ENCODE measurements at places on chromosomes 3 and 15. TPM values are rescaled to one million over a fixed set of nuclear protein-coding genes. Genes with fewer than 3 reads are reported as not detected.

- DNase-seq: no peak
Observed at GRCh38 chr3:38118421-38119247, 18.3 kb downstream of the ACAA1 start.

DNA sequence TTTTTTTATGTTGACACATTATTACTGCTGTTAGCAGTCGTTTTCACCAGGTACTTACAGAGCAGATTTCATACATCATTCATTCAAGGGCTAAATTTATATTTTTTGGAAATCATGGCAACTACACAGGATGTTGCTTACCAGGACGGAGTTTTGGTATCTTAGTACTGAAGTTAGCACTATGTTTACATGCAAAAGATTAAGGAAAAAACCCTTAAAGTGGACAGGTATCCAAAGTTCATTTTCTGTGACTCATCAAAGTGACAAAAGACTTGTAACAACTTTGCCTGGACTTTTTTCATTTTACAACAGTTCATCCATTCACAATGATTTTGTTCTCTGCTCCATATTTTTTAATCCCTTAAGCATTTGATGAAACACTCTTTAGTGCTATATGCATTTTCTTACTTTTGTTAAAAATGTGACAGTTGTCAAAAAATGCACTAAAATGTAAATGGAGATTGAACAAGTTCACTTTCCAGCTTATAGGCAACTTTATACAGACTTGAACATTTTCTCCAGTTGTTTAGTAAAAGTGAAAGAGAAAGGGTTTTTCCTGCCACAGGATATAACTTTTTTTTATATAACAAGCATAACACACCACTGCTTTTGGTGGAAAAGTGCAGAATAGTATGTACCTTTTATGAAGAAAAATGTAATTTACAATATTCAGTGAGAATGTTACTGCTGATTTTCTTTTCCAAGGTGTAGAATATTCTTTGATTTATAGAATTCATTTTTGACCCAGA lies 104.1 kb downstream of the STT3B start:
- no peak for DNase-seq

DNA sequence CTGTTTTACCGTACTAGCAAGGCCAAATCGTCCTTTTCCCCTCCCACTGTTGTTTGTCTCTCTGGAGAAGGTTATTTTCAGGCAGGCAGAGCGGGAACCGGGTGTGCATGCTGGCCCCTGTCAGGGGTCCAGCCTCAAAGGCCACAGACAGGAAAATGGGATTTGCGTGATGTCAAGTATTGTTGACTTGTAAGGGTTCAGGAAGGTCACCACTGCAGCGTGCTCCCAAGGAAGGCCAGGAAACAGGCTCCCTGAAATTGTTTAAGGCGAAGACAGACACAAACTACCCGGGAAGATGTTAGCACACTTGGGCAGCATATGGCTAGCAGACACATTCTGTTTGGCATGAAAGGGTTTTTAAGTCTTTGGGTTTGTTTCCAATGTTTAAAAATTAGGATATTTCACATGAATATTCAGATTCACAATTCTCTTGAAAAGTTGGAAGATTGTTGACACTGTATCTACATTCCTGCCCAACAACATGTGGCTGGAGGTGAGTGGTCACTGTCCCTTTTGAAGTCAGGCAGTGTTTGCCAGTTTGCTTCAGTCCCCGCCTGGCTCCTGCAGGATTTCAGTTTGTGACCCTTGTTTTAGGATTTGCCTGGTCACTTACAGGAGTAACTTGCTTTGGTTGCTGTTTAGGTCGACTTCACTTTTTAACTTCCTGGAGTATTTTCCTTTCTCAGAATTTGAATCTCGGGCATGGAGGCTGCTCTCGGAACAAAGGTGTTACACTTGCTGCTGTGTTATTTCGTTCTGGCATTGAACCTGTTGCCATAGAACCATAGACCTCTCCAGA lies 90.4 kb downstream of the BDH1 start:
- no peak for DNase-seq

DNA sequence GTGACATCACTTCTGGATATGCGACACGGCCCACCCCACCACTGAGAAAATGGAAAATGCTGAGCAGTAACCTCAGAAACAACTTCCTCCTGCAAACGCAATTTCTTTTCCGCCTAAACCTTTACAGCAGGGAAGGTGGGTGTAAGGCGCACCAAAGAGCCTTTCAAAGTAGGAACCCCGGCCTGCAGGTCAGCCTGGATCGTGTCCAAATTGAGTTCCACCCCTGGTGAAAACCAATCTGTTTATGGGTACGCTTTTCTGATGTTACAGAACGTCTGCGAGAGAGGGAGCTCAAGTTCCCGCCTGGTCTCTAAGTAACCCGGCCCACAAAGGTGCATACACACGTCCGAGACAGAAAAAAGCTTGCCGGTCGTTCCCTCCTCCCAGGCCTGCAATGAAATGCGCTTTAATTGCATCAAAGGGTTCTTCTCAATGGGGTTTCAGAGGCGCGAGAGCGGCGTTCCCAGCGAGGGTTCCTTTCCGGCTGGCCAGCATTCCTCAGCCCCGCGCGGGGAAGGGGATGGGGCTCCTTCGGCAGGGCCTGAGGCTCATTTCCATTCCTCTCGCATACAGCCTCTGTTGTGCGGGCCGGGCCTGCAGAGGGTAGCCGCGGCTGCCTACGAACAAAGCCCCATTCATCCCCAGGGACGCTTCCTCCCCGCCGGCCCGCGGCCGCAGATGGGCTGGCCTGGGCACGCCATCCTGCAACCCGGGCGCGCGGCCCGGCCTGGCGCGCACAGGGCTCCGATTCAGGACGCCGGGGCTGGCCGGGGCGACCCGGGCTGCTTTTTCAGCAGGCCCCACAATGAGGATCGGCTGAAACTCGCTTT lies 138.1 kb downstream of the TMCO5A start:
- peak; percentile 72 for DNase-seq

- DNase-seq: no peak
Observed at GRCh38 chr3:129622933-129623332, 16.5 kb upstream of the PLXND1 start.

DNA sequence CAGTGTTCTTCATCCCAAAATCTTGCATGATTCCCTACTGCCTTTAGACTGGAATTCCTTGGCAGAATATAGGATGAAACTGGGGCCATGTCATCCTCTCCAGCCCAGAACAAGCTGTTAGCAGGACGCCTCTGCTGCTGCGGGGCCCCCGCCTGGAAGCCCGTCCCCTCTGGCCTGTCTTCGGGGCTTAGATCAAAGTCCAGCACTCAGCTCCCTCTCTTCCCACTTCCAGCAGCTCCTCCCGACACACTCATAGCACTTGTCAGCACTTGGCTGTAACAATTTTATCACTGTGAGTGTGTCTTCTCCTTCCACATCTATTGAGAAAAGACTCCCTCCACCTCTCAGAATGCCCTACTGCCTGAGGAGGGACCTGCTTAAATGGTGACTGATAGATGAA lies 112.0 kb upstream of the HACD2 start:
- no peak for DNase-seq

GRCh38 chr15:80002267-80002666 lies 31.3 kb upstream of the BCL2A1 start:
- no peak for DNase-seq

DNA sequence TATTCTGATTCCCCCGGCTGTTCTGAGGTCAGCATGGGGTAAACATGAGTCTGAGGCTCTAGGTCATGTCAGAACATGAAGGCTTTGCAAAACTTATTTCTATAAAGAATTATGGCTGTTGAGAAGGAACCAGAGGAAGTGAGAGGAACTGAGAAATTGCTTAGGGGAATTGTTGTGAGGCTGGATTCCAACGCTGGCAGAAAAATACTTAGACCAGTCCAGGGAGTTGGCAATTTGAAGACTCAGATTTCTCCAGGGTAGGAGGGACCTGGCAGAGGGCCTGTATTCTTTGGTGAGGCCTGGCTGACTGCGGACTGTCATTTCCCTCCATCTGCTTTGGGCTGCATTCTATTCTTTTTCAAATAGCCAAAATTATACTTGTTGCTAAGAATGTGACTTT lies 155.5 kb downstream of the PLD1 start:
- DNase-seq: peak; percentile 56

GRCh38 chr3:177463863-177464262 lies 266.6 kb upstream of the TBL1XR1 start:
- DNase-seq: no peak

The TMEM207 gene
- not detected for total RNA-seq

GRCh38 chr3:39707314-39707909 lies 102.0 kb upstream of the MYRIP start:
- DNase-seq: no peak

The ELL3 gene
- 3.8 TPM for total RNA-seq

The POTEB3 gene
- not detected for total RNA-seq

The MAPK6 gene
- 22.2 TPM for total RNA-seq

DNA sequence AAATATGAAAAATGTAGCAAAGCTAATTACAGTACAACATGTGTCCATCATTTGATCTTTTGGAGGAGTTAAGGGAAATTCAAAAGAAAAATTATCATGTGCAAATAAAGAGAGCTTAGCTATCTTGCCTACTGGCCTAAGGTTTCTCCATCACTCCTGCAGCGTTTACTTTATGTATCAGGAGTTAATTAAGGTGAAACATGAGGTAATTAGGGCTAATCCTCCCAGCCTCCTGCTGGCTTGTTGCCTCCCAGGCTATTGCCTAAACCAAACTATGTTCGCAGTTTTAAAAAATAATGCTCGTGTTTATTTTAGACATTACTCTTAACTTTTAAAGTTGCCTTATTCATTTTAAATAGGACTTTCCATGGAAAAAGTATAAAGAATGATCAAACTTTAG lies 367.5 kb downstream of the ROBO2 start:
- no peak for DNase-seq

GRCh38 chr15:39124155-39124552 lies 456.7 kb upstream of the THBS1 start:
- no peak for DNase-seq

GRCh38 chr15:87648278-87648677 lies 608.3 kb downstream of the NTRK3 start:
- DNase-seq: no peak

DNA sequence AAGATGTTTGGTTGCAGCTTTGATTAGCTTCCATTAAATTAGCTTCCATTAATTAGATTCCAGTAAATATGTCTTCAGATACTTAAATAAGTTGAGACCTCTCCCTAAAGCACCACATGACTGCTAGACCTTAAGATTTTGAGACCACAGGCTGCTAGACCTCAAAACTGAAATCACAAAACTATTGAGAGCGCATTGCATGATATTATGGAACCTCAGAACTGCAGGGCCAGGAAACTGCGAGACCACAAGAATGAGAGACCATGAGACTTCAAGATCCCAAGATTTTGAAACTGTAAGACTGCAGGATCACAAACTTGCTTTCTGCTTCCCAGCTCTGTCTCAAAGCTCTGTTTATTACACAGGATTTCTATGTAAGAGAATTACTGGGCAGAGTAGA lies 87.4 kb downstream of the TRIM42 start:
- DNase-seq: no peak

DNA sequence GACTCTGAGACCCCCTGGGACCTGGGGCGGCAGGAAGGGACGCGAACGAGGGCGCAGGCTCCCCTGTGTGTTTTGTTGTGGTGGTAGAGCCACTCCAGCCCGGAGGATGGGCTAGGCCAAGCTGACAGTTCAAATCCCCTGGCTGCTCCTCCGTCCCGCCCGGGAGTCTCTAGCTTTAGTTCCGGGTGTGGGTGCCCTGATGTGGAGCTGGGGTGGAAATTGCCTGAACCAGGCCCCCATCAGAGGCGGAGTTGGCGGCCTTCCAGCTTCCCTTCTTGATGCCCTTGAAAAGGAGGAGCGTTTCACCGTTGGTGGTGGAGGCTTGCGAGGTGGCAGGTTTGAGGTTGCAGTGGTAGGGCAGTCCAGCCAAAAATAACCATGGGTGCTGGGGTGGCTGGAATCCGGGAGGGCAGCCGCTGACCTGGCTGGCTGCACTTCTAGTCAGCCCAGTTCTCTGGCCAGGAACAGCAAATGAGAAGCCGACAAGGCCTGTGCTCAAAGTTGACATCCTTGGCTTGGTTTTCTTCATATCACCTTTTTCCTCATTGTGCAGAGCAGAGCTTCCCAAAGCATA lies 817 bp downstream of the CLK3 start:
- peak; percentile 86 for DNase-seq

GRCh38 chr15:94253742-94254141 lies 22.4 kb downstream of the MCTP2 start:
- DNase-seq: no peak

DNA sequence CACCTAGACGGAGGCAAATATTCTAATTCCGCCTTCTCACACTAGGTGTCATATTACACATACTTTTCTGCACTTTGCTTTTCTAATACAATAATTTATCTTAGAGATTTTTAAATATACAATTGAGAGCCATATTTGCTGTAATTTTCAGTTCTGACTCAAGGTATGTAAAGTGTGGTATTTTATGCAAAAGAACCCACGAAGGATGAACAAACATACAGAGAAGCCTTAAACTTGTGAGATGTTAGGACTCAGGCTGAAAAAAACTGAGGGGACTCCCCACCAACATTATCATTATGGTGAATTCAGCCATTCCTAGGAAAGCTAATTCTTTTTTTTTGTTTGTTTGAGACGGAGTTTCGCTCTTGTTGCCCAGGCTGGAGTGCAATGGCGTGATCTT lies 9.6 kb downstream of the ZBTB11 start:
- no peak for DNase-seq

DNA sequence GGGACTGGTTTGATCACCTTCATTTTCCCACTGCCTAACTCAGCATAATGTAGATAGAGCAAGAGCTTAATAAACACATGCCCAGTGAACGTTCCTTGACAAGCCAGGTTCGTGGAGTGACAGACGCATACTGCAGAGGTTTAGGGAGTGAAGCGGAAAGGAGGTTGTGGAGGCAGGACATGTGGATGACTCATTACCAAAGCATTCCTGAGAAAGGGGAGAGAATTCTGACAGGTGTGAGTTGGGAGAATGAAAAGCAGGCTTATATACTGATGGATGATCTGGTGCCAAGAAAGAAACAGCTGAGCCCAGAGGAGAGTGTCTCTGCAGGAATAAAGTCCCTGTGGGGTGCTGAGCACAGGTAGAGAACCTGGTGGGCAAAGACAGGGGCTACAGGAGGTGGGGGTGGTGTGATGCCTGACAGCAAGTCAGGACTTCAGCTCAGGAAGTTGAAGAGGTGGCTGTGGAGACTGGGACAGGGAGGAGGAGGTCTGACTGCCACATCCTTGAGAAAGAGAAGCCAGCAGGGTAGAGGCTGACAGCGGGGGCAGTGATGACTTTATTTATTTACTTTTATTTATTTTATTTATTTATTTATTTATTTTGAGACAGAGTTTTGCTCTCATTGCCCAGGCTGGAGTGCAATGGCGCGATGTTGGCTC lies 2.4 kb upstream of the RPL29 start:
- DNase-seq: no peak

- no peak for DNase-seq
Observed at GRCh38 chr3:32240159-32240545, 1.7 kb downstream of the CMTM8 start.

The CHAC1 gene
- 2.6 TPM for total RNA-seq

The LIPC gene
- 0.28 TPM for total RNA-seq

DNA sequence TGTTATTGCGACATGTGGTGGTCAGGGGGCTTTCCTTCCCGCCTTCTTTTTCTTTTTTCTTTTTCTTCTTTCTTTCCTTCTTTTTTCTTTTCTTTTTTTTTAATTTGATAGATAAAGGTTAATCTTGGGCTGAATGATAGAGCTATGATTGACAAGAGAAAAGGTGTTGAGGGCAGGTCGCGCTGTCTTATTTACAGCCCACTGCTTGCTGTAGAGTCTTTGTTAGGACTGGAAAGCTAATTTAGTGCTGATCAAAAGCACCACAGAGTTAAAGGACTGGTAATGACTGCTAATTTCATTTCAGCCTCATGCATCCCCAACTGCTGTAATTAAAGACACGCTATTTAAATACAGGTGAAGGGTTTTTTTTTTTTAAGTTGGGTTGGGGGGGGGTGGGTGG lies 10.6 kb upstream of the SOX2 start:
- no peak for DNase-seq

The OR5K2 gene
- total RNA-seq: not detected
